ENCODE measurements at places on chromosomes 5 and 9.

GRCh38 chr9:109816490-109816889 is 36.5 kb downstream of the PALM2AKAP2 start:
- DNase-seq, result peak; percentile 93

DNA sequence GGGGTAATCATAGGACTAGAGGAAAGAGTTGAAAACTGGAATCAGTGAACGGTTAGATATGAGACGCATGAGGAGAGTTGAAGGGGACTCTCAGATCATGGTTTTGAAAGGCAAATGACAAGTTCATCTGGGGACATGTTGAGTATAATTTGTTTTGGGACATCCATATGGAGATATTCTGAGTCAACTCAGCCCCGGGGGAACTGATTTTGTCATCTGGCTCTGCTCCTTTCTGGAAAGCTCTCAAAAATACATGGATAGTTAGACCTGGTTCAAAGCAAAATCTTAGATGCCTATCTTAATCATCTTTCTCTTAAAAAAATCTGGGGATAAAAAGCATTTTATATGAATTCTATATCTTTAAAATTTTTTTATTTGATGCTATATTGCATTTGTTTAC is 161.2 kb downstream of the SNX18 start:
- no peak for DNase-seq

- no peak for DNase-seq
Measured at GRCh38 chr5:85049020-85049419, 664.3 kb upstream of the EDIL3 start.

GRCh38 chr5:129857116-129857515 is 47.1 kb upstream of the CHSY3 start:
- no peak for DNase-seq

GRCh38 chr5:154435226-154435625 is 10.6 kb upstream of the SAP30L start:
- DNase-seq, result no peak

Data from AG09309 (cell line).